ENCODE measurements at places on chromosomes 1 and 21.

GRCh38 chr1:228022571-228023293 is 15.9 kb downstream of the WNT3A start:
- no peak for DNase-seq

DNA sequence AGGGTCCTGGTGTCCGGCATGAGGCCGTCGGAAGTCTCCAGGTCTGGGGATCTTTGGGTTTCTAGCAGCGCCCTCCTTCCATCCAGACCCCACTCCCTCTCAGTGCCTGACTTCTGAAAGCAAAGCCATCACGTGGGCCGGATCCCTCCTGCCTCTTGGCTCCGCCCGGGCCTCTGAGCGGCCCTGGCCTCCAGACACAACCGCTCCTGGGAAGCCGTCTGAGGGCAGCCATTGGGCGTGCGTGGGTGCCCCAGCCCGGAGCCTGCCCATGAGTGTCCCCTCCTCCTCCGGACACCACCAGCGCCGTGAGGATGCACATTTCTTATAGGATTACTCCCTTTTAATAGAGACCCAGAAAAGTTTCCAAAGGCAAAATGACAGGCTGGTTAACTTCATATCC is 137.0 kb upstream of the ARHGEF16 start:
- DNase-seq, result no peak

DNA sequence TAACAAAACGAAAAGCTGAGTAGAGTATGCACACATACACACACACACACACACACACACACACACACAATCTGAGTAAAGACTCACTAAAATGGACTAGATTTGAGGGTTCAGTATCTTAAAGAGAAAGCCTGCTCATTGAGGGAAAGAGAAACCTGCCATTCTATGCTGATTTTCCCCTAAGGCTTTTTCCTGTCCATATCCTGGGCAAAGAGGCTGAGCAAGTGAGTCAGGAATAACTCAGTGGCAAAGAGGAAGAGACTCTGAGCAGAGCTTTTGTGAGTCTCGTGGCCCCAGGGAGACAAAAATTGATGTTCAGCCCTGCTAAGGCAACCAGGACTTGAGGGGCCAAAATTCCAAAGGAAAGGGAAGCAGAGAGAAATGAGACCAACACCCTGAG is 37.3 kb upstream of the RUNX1 start:
- no peak for DNase-seq

DNA sequence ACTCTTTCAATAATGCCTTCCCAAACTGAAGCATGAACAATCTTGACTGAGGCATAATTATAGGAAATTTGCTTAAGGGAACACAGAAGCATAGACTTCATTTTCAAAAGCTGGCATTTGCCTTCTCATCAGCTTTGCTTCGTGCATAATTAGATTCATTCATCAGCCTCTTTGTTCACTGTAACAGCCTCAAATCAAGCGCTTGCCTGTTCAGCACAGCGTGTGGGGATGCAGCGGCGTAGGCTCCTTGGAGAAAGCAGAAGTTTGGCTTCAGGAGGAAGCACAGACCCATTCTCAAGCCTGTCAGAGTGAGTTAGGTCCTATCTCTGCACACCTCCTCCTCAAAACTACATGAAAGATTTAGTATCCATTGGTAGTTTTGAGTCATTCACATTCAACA is 246.4 kb upstream of the MAP1LC3C start:
- DNase-seq, result no peak

DNA sequence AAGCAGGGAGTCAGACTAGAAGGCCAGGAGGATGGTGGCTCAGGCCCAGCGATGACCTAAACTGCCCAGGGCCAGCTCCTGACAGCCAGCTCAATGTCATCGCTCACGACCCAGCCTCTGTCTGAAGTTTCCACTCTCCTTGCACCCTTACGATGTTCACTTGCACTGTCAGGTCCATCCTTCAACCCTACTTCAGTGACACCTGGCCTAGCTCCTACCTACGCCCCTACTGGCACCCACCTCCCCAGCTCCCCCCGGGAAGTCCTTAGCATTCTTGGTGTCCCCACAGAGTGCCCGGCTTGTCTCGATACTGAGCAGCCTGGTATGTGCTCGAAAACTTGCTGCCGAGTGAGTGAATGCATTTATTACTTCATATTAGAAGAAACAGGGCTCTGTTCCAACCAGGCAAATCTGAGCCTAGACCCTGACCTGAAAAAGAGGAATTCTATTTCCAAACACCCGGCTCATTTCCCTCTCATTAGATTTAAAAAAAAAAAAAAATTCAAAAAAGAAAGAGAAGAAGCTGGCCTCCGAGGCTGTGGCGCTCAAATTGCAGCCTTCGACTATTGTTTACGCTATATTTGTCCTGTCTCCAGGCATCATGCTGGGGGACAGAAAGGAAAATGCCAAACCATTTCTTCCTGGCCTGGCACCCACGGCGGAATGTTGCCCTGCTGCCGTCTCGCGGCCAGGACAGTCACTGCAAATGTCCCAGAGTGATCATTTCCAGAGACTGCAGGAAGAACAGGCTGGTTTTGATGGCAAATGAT is 29.8 kb upstream of the LRRC38 start:
- peak; percentile 72 for DNase-seq

DNA sequence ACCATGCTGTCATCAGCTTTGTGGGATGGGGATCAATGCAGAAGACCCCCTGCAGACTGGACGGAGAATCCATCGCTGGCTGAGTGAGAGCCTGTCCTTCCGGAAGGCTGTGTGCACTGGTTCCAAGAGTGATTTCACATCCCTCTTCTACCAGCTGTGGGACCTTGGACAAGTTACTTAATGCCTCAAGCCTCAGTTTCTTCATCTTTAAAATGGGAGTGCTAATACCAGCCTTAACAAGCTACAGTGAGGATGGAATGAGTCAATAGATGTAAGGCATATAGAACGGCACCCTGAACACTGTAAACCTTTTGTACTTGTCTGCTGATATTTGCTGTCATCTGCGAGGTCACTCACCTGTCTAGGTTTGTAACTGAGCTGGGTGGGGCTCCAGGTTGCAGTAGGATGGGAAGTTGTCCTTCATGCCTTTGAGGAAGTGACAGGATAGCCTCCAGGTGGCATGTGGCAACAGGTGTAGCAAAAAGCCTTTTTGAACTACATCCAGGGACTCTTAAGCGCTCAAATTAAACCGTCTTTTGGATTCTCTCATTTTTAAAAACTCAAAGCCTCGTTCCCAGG is 27.5 kb downstream of the TMEM51 start:
- no peak for DNase-seq

DNA sequence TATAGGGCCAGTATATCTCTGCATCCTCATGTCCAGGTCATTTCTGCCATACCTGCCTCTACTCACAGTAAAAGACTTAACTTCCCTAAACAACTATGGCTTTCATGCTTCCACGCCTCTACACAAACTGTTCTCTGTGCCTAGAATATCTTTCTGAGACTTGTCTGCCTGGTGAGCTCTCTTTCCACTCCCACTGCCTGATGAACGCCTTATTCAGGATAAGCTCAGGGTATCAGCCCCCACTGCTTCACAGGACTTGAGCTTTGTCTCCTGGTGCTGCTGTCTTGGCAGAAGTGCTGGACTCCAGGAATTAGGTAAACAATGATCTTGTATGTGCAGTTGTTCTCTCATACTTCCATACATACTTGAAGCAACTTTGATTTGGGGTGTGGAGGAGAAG is 4.8 kb upstream of the DDX20 start:
- DNase-seq, result no peak

DNA sequence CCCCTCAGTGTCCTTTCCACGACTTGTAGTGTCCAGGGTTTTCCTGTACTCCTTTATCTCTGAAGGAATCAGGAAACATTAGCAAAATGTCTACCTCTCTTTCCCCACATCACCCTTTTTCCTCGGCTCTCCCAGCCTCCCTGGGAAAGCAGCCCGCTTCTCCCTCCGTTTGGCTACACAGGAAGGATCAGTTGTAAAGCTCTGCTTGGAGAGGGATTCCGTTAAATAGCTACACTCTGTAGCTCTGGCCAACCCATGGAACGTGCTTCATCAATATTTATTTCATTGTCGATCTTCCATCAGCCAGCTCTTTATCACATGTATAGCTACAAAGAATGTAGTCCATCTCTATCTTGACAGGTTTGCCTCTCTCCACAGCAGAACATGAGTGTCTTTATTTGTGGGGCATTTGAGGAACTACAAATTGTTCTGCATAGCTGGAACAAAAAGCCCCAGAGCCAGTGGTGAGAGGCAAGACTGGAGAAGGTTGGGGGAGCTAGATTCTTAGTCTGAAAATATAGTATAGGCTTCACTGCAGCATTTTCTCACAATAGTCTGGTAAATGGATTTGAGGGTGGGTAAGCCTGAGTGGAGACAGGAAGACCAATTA is 191.8 kb downstream of the SLC35F3 start:
- DNase-seq, result no peak

DNA sequence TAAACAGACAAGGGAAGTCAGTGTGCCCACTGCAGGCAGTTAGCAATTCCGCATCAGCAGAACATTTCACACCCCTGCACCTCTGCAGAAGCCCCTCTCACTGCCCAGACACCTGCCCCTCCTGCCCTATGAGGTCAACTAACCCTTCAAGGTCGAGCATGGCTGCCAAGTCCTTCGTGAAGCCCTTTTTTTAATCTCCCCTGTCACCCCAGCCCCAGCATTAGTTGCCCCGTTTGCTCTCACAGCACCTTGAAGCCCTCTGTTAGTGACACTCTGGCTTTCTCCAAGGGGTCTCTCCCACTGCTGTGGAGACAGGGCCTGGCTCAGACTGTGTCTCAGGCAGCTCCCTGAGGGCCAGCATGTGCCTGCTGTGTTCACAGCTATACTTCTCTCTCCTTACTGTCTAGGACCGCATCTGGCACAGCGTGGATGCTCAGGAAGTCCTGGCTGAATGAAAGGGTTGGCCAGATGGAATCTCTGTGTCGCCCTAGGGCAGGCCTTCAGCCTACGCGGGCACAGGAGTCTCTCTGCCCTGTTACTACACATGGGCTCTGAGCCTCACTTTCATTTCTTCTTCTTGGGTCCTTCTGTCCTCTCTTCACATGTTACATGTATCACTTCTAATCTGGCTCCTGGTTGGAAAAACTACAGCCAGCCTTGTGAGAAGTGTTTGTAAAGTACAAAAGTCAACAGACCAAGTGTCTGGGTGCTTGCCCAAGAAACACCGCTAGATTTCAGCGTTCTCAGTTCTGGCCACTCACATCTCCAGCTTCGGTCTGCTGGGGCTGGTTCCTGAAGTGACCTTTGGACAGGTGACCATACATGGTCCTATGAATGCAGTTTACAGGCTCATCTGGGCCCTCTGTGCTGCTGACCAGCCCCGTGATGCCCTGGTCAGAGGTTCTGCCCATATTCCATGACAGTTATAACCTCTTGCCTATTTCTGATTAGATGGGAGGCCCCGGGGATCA is 19.7 kb downstream of the SLC2A1 start:
- no peak for DNase-seq

DNA sequence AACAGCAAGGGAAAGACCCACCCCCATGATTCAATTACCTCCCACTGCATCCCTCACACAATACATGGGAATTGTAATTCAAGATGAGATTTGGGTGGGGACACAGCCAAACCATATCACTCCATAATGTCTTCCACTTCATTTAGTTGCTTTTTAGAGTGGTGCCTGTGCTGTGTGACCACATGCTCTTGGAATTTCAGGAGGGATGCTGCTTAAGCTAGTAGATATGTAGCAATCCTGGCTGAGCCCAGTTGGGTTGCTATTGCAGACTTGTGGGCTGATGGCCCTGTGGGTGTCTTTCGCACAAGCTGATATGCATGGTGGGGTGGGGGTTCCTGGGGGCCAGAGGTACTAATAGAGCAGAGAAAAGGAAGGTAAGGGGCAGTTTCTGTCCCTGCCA is 160.4 kb upstream of the SYT6 start:
- no peak for DNase-seq

DNA sequence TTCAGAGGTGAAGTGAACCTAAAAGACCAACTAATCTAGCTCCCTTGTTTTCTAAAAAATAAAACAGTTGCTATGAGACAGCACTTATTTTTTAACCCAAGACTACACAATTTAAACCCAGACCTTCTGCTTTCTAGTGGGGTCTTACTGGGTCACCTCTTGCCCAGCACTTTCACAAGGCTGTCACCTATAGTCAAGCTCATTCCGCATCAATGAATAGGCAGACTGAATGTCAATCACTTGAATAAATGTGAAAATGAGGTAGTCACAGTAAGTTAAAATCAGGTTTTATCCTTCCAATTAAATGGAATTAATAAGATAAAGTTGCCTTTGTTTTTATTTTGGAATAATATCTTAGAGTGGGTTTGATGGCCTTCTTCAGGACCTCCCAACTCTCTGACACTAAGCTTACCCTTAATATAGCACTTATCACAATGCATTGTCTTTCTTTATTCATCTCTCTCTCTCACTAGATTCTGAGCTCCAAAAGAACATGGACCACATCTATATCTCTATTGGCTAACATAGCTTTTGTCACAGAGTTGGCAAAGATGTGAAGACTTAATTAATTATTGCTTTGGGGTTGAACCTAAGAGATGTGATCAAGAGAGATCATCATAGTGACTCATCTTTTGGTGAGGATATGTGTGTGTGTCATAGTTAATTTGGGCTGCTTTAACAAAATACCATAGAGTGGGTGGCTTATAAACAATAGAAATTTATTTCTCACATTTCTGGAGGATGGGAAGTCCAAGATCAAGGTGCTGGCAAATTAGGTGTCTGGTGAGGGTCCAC is 248.7 kb upstream of the DAB1 start:
- no peak for DNase-seq

- DNase-seq, result no peak
Measured at GRCh38 chr1:207459008-207459407, 4.9 kb downstream of the CR2 start.

DNA sequence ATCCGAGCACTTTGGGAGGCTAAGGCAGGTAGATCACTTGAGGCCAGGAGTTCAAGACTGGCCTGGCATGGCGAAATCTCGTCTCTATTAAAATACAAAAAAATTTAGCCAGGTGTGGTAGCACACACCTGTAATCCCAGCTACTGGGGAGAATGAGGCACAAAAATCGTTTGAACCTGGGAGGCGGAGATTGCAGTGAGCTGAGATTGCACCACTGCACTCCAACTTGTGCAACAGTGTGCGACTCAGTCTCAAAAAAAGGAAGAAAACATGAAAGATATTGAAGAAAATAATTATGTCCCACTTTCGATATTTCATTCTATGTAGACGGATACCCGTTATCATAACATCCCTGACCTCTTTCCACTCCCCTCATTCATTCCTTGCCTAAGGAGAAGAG is 19.2 kb downstream of the TUT4 start:
- no peak for DNase-seq

GRCh38 chr1:241167121-241167630 is 189.8 kb downstream of the RGS7 start:
- DNase-seq, result peak; percentile 67

DNA sequence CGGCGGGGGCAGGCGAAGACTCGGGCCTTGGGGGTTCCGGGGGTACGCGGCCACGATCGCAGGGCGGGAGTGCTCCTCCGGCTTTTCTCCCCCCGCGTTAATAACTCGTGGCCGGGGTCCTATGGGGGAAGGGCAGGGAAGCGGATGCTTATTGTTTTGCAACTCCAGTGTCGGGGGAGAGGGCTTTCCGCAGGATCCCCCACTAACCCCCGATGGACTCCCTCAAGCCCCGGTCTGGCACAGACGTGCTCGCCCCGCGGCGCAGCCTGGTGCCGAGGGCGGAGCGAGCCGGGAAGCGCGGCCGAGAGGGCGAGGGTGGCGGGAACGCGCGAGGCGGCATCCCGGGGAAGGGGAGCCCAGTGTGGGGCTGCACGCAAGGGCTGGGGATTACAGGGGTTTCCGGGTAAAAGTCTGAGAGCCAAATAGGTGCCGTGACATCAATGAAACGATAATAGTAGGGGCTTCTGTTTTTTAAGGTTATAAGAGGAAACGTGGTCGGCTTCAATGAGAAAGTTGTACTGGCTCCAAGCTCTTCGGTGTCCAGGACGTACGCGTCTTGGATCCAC is 772 bp downstream of the UCK2 start:
- peak; percentile 18 for DNase-seq

- DNase-seq, result no peak
Measured at GRCh38 chr1:217776693-217777092, 145.5 kb downstream of the SPATA17 start.

All from H4 (cell line).